Nephron progenitor cell (in vitro differentiated cells): ENCODE measurements at places on chromosomes 16 and 17.

GRCh38 chr16:10494343-10495030 lies 85.9 kb downstream of the EMP2 start:
- DNase-seq = no peak

GRCh38 chr16:62035115-62036092 lies 834 bp downstream of the CDH8 start:
- peak; percentile 64 for DNase-seq

DNA sequence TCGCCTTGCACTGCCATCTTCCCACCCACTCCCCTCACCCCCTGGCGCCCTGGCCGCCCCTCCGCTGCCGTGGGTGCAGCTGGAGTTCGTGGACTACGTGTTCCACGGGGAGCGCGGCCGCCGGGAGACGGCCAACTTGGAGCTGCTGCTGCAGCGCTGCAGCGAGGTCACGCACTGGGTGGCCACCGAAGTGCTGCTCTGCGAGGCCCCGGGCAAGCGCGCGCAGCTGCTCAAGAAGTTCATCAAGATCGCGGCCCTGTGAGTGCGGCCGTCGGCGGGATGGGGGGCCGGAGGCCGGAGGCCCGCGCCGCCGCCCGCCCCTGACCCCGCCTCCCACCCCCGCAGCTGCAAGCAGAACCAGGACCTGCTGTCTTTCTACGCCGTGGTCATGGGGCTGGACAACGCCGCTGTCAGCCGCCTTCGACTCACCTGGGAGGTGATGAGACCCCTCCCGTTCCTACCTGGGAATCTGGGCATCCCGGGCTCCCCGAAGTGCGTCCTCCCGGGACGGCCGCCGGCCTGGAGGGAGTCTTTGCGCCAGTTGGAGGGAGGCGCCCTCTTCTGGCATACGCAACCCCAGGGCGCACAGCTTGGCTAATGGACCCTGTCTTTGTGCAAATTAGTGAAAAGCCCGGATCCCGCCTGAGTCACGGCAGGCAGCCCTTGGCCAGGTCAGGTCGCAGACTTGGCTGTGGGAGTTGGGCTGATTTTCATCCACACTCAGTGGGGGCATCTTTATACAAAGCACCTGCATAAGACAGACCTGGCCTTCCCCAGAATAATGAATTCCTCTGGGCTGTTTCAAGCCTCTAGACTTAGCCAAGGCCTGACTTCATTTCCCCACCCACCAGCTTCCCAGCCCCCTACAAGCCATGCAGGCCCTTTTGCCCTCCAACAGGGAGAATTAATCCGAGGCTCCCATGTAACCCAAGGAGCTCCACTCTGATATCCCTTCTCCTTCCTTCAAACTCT lies 14.3 kb downstream of the RAPGEFL1 start:
- peak; percentile 78 for DNase-seq

DNA sequence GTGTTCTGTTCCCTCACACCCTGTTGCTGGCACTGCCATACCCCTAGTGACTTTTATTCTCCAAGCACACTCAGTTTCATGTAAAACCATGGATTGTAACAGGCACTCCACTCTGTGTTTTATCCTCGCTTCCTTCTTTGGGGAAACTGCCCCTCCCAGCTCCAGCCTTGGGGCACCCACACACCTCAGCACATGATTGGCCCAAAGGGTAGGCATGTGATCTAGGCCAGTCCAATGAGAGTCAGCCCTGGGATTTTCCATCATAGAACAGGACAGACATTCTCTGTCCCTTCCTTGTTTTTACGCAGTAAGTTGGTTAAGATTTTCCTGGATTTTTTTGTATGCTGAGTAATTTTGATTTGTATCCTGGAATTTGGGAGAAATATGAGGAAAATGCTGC lies 115.4 kb downstream of the C16orf95 start:
- no peak for DNase-seq

DNA sequence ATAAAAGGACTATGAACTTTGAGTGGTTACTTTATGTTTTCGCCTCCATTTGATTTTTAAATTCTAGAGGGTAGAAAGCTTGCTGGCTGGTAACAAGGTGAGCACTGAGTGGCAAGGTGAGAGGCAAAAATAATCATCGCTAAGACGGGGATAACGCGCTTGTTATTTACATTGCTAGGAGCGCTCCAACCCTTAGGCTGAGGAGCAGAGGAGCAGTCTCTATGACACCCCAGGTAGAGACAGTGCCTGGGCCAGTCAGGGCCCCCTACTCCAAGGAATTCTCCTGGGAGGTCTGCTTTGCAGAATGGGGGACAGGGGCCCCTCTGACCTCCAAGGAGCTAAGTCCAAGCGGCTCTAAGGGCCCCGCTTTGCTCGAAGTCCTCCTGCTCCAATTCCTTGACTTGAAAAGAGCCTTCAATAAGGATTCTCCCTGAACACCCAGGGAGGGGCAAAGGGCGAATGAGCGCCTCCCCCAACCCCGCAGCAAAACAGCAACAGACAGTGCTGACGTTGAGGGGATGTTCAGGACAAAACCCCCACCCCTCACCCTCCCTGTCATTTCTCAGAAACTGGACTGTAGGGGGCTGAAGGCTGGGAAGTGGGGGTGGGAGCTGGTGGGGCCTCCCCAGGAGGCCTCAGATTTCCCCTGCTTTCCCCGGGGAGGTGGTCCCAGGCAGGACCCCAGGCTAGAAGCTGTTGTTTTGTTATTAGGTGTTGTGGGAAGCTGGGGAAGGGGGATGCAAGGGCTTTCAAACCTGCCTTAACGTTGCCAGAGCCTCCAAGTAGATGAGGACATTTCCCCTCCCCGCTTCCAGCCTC lies 10.2 kb upstream of the FOXF1 start:
- no peak for DNase-seq

- DNase-seq = peak; percentile 16
These were observed 935 bp downstream of the USP32 start for GRCh38 chr17:60390925-60391470.

DNA sequence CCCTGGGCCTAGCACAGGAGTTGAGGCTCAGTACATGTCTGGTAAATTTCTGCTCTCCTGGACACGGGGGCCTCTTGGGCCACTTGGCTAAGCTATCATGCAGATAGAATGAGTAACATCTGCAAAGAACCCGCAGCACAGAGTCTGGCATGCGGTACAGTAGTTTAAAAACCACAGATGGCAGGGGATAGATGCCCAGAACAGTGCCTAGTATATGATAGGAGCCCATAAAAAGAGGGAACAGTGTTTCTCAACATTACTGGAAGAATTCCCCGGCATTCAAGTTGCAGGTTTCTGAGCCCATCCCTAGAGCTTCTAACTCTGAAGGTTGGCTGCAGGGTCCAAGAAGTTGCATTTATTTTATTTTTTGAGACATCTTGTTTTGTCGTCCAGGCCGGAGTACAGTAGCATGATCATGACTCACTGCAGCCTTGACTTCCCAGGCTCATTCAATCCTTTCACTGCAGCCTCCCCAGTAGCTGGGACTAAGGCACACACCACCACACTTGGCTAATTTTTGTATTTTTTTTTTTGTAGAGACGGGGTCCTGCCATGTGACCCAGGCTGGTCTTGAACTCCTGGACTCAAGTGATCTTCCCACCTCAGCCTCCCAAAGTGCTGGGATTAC lies 5.8 kb downstream of the CDIPT start:
- no peak for DNase-seq

DNA sequence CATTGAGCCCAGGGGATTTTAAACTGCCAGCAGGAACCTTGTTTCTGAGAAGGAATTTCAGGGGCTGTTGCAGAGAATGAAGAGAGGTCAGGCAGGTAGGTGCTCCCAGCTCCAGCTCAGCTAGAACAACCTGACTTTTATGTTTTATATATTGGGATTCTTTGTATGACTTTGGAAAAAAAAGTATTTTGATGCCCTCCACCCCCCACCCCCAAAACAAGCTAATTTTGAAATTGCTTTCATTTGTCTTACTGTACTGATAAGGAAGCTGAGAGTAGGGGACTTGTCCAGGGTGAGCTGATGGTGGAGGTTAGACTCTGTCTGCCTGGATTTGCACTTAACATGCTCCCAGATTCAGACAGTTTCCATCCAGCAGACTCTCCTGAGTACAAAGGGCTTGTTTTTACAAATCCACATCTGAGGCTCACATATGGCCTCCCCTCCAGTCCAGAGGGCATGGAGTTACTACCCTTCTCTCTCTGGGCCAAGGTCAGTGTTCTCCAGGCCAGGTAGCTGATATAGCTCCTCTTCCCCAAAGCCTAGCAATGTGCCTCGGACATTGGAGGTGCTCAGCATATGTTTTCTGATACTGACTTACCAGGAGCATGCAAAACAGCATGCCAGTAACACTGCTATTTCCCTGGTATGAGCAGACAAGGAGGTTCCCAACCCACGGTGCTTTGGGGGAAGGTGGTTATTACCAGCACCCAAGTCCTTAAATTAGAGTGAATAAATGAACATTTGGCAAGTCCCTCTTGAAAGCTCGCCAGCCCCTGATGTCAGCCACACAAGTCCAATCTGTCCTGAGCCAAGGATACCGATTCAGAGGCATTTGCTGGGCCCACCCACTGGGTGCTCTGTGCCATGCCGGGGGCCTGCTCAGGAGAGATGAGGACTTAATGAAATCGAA lies 11.3 kb downstream of the STX1B start:
- no peak for DNase-seq

DNA sequence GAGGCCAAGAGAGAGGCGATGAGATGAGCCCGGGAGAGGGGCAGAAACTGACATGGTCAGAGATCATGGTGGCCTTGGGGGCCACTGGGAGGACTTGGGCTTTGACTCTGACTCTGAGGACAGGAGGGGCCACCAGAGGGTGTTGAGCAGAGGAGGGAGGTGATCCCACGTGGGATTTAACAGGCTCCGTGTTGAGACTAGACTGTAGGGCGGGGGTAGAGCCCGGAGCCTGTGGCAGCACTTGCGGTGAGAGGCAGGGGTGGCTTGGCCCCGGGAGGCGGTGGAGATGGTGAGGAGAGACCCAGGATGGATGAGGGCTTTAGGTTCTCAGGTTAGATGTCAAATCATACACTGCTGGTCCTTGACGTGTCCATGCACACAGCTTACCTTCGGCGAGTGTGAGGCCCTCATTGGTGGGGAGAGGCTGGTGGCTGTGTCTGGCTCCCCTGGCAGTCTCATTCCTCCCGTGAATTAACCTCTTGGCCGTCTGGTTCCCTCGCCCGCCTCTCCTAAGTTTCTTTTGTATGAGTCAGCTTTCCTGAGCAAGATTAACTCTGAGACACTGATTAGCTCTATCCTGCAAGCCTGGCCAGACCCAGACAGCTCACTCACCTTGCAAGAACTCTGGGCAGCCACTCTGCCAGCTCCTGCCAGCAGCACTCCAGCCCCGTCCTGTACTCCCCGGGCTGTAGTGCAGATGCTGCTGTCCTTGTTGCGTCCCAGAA lies 39.7 kb downstream of the VPS35L start:
- DNase-seq = no peak

DNA sequence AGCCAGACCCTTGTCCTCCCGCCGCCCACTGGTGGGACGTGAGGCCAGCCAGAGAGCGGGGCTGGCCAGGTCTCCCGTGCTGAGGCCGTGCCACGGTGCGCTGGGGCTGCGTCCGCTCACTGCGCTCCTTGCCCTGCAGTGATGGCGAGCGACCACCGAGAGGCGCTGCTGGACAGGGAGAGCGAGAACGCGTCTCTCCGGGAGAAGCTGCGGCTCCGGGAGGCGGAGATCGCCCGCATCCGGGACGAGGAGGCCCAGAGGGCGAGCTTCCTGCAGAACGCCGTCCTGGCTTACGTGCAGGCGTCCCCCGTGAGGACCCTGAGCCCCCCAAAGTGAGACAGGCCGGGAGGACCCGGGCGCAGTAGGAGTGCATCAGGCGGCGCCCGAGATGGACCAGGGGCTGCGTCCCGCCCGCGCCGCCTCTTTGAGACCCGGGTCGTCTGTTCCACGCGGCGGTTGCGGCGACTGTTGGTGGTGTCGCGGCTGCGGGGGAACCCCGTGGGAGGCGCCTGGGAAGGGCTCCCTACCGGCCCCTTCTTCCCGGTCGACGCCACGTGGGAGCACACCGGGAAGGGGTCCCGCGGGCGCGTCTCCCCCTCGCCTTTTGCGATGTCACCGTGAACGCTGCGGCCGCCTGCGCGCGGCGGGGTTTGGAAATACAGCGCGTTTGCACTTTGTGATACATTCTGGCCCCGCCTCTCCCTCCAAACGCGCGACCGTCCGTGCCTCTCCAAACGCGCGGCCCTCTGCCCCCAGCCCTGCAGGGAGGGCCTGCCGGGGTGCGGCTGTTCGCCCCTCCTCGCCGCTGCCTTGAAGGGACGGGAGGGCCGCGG lies 792 bp upstream of the RAC3 start:
- peak; percentile 93 for DNase-seq

DNA sequence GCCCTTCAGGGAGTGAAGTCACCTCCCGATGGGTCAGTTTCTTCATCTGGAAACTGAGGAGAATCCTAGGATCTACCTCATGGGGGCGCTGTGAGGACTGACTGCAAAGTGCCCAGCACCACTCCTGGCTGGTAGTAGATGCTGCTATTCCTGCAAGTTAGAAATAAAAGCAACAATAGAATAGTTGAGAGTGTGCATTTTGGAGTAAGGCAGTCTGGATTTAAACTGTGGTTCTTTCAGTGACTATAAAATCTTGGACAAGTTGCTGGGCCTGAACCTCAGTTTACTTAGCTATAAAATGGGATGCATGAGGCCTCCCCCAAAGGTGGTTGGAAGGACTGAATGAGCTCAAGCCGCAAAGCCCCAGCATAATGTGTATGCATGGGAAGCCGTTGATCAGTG lies 70.6 kb downstream of the CYB5B start:
- no peak for DNase-seq

DNA sequence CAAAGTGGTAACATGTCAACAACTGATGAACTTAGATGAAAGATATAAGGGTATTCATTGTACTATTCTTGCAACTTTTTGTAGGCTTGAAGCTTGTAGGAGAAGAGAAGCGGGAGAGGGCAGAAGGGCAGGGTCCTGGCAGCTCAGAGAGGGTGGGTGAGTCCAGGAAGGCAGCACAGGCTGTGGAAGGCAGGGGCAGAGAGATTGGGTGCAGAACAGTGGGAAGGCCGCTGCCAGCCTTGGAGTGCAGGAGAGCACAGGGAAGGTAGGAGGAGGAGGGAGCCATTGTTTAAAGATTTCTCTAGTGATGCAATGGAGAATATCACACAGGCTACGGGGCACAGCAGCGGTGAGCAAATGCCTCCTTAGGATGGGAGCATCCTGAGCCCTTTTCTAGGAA lies 104.3 kb downstream of the N4BP1 start:
- no peak for DNase-seq

DNA sequence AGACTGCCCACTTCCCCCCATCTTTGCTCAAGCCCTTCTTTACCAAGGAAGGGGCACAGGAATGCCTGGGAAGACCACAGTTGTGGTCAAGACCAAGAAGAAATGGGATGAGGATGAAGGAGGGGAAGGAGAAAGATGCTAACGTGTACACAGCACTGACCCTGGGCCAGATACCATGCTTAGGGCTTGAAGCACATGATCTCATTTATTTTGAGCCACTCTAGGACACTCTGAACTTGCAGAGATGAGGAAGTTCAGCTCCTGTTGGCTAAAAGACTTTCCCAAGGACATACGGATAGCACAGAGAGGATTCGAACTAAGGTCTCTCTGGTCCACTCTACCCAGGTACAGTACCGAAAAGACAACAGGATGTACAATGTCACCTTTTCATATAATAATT lies 42.6 kb downstream of the PIK3R5 start:
- no peak for DNase-seq
